Activated CD8-positive, alpha-beta memory T cell treated with anti-CD3 and anti-CD28 coated beads, Interleukin-2, amount 10 ng/mL, durations not matched to agents 7 days and 5 days (primary cell): ENCODE measurements at places on chromosomes 13 and 19. TPM values are rescaled to one million over a fixed set of nuclear protein-coding genes. Genes with fewer than 3 reads are reported as not detected.

GRCh38 chr13:113474179-113474578 lies 16.3 kb downstream of the DCUN1D2 start:
- no peak for DNase-seq

GRCh38 chr13:111175935-111176334 lies 60.8 kb downstream of the ARHGEF7 start:
- no peak for DNase-seq

- no peak for DNase-seq
Observed at GRCh38 chr19:3137119-3137518, 1.3 kb downstream of the GNA15 start.

The KCNRG gene
- 0.21 TPM for total RNA-seq

DNA sequence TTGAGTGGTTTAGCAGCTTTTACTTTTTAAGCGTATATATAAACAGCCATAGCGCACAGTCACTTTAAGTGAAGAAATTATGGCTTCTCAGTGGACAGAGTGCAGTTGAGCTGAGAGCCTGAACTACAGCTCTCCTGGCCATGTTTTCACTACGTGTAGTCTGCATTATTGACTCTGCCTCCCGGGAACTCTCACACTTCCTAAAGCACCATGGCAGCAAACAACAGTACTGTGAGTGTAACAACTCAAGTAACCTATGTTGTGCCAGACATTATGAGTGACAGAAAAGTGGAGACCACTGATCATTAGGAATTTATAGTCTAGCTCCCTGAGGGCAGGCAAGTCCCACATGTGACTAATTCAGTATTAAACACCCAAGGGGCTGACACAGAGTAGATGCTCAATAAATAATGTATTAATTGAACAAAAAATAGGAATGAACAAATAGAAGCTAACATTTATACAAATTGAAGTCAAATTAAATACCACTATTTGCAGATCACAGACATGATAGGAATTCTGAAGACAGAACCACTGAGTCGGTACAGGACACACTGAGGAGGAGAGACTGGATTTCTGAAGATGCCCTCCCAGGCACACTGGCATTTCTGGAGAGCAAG lies 19.7 kb downstream of the EFNB2 start:
- no peak for DNase-seq

GRCh38 chr19:33686687-33687480 lies 65.1 kb downstream of the CHST8 start:
- DNase-seq, result no peak

DNA sequence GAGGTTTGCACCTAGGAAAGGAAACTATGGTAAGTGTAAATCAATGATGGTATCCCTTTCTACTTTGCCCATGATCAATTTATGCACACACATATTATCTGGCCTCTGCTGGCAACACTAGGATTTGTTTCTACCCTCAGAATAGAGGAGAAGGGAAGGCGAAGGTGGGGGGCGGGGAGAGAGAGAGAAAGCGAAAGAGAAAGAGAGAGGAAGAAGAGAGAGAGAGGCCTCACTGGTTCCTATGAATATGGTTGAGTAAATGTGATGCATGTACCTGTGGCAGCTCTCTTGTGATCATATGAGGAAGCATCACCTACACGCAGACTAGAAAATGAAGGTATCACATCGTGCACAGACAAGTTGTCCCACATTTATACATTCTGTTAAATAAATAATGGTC lies 882.0 kb upstream of the SLITRK6 start:
- DNase-seq, result no peak

- DNase-seq, result no peak
Observed at GRCh38 chr13:42894765-42895243, 97.2 kb downstream of the EPSTI1 start.

The CEBPA gene
- total RNA-seq, result not detected

DNA sequence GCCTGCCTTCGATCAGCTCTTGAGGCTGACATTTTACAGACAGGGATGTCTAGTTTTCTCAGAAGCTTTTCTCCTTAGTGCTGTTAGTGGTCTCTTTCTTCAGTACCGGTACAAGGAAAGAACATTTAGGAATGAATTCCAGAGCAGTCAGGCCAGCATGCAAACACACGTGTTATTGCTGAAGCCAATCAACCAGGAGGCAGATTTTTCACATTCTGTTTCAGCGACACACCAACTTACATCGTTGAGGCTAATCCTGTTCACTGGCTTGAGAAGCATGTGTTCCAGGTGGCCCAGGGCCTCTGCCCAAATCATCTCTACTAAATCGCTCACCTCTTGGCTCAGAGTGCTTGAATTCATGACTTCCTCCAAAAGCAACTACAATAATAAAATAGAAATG lies 19.2 kb downstream of the PARP4 start:
- DNase-seq, result no peak

The PGLYRP1 gene
- total RNA-seq, result not detected

DNA sequence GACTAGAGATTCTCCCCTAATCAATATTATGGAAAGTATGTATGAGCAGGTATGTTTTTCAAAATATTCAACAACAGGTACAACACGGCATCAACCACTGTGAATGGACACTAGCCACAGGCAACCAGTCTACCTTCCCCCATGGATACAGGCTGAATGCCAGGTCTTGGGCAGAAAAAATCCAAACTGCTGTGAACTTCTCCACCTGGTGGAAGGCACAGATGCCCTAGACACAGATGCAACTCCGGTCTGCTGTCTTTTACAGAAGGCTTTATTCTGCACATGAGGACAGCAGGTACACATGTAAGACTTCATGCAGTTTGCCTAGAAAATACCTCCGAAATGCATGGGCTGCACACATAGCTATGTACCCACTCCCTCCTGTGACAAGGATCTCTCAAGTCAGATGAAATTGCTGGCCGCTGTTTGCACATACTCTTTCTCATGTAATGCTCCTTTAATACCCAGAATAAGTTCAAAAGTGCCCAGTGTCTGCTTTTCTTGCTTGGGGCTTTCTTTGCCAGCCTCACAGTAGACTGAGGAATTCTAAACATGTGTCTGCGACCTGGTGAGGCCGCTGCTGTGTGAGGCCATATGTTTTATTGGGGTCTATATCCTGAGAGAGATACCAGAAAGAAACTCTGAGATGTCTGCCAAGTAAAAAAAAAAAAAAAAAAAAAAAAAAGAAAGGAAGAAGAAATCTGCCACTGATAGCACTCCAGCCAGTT lies 325.9 kb downstream of the FOXO1 start:
- DNase-seq, result no peak

DNA sequence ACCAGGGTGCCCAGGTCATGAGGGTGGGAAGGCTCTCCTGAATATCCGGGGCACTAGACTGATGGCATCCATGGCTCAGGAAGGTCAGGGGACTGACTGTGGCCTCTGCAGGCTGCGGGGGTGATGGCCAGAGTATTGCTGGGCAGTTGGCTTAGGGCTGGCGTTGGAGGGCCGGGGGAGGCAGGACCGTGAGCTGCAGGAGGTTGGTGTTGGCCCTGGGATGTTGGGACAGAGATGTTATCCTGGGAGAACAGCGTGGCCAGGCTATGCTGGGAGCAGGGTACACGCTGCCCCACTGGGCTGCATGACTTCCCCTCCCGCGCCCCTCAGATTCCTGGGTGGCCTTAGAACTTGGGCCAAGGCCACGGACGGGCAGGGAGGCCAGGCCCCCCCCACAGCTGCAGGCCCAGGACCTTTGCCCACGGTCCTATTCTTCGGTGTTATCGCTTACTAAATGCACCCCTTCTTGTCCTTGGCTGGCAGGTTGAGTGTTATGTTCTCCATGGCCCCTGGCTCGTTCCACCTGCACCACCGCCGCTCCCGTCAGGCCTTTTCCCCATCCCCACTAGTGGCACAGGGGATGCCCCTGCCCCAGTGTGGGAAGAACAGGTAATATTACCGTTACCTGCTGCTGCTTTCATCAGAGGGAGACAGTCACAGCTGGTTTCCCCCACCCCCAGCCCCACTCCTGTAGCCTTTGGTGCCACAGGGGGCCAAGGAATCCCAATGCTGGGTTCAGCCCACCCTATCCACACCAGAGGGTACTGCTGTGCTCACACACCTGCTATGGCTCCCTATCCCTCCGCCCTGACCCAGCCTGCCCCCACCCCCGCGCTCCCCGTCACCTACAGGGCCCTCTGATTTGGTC lies 3.2 kb upstream of the ISYNA1 start:
- DNase-seq, result no peak

The IGFL2 gene
- not detected for total RNA-seq

The HCST gene
- total RNA-seq, result 195 TPM

DNA sequence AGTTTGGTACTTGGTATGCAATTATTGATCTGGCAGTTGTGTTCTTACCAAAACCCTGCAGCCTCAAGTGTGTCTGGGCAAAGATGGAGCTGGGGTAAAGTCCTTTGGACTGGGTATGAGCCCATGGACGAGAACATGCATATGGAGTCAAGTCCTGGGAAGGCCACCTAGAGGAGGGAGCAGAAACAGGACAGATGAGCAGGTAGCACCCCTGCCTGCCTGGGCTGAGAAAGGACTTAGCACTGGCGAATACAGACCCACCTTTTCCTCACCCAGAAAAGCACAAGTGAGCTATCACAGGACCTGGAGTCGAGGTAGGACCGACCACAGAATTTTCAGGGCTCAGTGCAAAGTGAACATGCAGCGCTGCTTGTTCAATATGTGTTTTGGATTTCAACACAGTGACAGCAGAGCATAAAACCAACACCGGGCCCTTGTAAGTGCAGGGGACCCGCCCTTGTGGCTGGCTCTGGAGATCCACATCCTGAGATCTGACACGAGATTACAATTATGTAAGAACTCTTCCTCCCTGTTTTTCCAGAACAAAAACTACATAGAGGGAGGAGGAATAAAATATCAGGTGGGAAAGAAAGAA lies 25.9 kb downstream of the IGFL2 start:
- DNase-seq, result no peak

DNA sequence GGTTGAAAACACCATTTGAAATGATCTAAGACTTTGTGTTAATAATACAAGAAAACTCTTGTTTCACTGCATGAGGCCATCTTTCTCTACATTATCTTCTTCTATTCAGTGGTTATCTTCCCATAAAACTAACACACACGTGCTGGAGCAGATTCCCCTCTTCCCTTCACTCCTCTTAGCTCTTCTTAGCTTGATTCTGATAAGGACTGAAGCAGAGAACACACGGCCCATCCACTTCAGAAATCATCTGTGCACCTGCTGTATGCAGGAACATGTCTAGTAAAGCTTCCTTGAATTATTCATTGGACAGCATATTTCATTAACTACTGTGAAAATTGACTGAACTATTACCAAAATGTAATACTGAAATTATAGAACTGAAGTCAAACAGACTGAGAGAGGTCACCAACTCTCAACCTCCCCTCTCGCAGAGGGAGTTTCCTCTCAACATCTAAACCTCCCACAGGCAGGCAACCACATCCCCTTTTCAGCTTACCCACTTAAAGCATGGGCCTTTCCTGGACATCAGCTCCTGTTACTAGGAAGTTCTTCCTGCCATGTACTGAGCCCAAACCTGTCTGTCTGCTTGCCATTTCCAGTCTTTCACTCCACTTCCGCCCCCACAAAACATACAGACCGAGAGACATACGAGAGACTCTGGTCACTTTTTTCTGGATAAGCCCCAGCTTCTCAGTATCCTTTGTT lies 113.9 kb downstream of the CRYL1 start:
- peak; percentile 84 for DNase-seq

DNA sequence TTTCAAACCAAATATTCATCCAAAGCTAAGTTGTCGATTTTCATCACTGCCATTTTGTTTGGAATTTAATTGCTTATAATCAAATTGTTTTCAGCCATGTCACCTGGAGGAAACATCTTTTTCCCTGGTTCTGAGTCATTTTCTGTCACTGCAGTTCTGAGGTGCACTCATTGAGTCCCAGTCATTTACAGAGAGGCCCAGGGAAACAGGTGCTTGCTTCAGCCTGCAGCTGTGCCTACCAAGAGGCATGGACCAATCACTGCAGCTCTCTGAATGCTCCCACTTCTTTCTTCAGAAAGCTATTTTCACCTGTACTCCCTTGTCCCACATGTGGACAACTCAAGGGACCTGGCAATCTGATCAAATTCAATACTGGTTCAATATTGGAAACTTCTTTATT lies 308.1 kb downstream of the COG6 start:
- DNase-seq, result no peak

- no peak for DNase-seq
Observed at GRCh38 chr13:56501750-56502149, 639.0 kb upstream of the PRR20A start.

- DNase-seq, result no peak
Observed at GRCh38 chr13:30510811-30511371, 45.2 kb upstream of the HMGB1 start.

- DNase-seq, result peak; percentile 77
Observed at GRCh38 chr19:23394511-23394910, 760 bp downstream of the ZNF91 start.

- no peak for DNase-seq
Observed at GRCh38 chr13:87057807-87058520, 613.2 kb upstream of the SLITRK5 start.

DNA sequence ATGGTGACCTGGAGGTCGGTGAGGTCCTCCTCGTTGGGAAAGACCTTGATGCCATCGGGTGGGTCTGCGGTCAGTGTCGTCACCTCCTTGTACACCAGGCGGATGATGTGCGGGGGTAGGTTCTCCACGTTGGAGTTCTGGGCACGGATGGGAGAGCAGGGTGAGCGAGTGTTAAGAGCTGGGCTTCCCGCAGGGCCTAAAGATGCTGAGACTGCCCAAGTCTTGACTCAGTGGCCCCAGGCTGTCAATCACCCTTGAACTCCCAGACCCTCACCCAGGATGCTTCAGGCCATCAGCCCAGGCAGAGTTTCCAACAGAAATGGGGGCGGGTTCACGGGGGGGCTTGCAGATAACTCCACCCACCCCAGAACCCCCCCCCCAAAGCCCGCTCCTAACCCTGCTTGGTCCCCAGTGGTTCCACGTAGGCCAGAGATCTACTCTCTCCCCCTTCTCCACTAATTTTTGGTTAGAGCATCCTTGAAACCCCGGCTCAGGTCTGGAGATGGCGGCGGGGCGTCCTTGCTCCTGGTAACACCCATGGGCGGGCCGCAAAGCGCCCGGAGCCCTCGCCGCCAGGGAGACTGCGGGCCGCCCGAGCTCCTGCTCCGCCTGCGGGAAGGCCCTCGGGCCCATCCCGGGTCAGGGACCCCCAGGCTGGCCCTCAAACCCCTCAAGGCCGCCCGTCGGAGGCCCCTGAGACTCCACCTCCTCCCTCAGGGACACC lies 600 bp downstream of the UBE2S start:
- peak; percentile 58 for DNase-seq
